Tibial nerve (tissue), 4 donors: ENCODE measurements at places on chromosomes 5 and 9. TPM values are rescaled to one million over a fixed set of nuclear protein-coding genes. Genes with fewer than 3 reads are reported as not detected.

Gene DDX4
- not detected for total RNA-seq

Gene SLF1
- 6.7 TPM for total RNA-seq

Gene LCNL1
- total RNA-seq, result 14.7 TPM

Gene PCDHB5
- total RNA-seq, result 12.0 TPM

Gene TEX53
- not detected for total RNA-seq

Gene IL3
- total RNA-seq, result not detected

Gene PDE6A
- total RNA-seq, result 0.22 TPM

Gene ADAMTSL2
- 38.9 TPM for total RNA-seq

Gene LAMC3
- 1.6 TPM for total RNA-seq

Gene SEPTIN8
- total RNA-seq, result 43.5 TPM

- H3K27me3 ChIP-seq, result no peaks in the 10 kb centered on the region
- peaks cover 21% of the 10 kb centered on the region for H3K4me1 ChIP-seq
- H3K4me3 ChIP-seq, result no peak overlapping the region
- no peaks in the 10 kb centered on the region for H3K36me3 ChIP-seq
- no peak for DNase-seq
These were observed 110.0 kb upstream of the DMAC1 start for GRCh38 chr9:7909537-7909936.

GRCh38 chr9:79688363-79688762 is 116.6 kb downstream of the TLE4 start:
- no peaks in the 10 kb centered on the region for H3K4me1 ChIP-seq
- H3K27me3 ChIP-seq, result no peaks in the 10 kb centered on the region
- no peaks in the 10 kb centered on the region for H3K36me3 ChIP-seq
- H3K4me3 ChIP-seq, result no peak overlapping the region
- no peak overlapping the region for H3K27ac ChIP-seq

DNA sequence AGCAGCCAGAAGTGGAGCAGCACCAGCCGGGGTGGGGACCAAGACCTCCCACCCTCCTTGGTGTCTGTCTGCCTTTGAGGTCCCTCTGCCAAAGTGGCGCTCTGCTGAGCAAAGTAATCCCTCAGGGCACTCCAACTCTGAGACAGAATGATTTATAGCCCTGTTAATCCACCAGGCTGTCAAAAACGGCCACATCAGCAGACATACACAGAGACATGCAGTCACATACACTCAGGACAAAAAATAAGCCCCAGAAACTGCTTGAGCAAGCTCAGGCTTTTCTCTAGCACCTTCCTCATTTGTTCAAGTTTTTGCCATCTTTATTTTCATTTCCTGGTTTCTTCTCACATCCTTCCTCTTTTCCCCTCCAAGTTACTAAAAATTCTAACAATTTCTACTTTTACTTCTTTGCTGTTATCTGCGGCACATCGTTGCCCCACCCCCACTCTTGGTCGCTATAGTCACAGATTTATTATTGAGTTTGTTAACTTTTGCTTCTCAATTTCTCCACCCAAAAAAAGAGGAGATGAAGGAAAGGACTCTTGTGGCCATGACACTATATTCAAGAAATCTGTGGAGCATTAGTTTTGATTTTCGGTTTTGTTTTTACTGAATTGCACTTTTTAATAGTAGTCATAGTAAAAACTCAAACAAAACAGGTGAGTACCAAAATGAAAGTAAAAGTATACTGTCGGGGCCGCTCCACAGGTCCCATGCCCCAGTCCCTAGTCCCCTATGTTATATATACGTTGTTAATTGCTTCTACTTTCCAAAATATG is 17.4 kb upstream of the ADRB2 start:
- H3K27ac ChIP-seq, result no peak overlapping the region
- peaks cover 8% of the 10 kb centered on the region for H3K4me1 ChIP-seq
- H3K36me3 ChIP-seq, result no peaks in the 10 kb centered on the region
- peak; percentile 21 for DNase-seq
- peak overlapping the region; percentile 20 for H3K4me3 ChIP-seq

- DNase-seq, result peak; percentile 51
- no peaks in the 10 kb centered on the region for H3K36me3 ChIP-seq
- no peaks in the 10 kb centered on the region for H3K27me3 ChIP-seq
- H3K27ac ChIP-seq, result peak overlapping the region; percentile 93
These were observed 37.7 kb downstream of the NR2F1 start for GRCh38 chr5:93620487-93621326.

- H3K4me3 ChIP-seq, result no peak overlapping the region
- no peak overlapping the region for H3K27ac ChIP-seq
- no peak for DNase-seq
These were observed 58.1 kb upstream of the ABCA1 start for GRCh38 chr9:104986096-104986495.

GRCh38 chr9:113909421-113909820 is 33.3 kb downstream of the ZNF618 start:
- DNase-seq, result no peak
- peaks cover 8% of the 10 kb centered on the region for H3K4me1 ChIP-seq
- no peak overlapping the region for H3K4me3 ChIP-seq
- no peaks in the 10 kb centered on the region for H3K36me3 ChIP-seq
- no peak overlapping the region for H3K27ac ChIP-seq

GRCh38 chr5:139825690-139826089 is 30.1 kb downstream of the PSD2 start:
- no peaks in the 10 kb centered on the region for H3K27me3 ChIP-seq
- no peak for DNase-seq
- no peak overlapping the region for H3K4me3 ChIP-seq
- H3K4me1 ChIP-seq, result no peaks in the 10 kb centered on the region

DNA sequence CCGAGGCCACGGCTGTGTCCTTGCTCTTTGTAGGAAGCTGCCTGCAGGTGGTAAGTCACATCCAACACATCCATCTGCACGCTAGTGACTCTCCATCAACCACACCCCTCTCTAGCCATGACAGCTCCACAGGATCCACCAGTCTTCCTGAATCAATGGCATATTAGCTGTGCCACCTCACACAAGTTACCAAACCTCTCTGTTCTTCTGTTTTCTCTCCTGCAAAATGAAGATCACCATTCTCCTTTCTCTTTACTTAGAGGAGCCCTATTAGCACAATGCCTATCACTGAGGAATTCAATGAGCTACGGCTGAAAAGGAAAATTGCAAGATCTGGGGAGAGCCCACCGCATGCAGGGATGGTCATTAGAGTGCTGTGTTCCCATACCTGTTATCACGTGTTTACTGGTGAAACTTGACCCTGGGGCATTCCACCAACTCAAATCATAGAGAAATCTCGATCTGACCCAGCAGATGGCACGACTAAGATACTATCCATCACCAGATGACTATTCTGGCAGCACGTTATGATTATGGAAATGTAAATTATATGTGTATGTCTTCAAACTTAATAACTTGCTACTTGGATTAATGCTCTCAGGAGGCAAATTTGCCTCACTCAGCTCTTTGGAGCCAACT is 20.9 kb downstream of the WHRN start:
- H3K27me3 ChIP-seq, result no peaks in the 10 kb centered on the region
- DNase-seq, result no peak
- no peak overlapping the region for H3K4me3 ChIP-seq
- no peak overlapping the region for H3K27ac ChIP-seq
- no peaks in the 10 kb centered on the region for H3K36me3 ChIP-seq

DNA sequence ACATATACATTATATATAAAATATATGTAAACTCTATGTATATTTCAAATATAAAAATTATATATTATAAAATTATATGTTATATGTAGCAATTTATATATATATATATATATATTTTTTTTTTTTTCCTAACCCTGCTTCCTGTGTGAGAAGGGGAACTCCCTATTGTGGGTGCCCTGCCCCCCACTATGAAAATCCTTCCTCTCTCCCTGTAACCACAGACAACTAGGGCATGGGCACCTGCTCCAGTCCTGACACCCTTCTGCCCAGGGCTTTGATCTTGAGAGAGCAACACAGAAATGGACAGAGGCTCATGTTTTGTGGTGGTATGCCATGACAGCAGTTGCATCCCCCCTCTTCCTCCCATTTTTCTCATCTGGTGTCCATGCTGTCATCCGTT is 148.7 kb upstream of the IL12B start:
- H3K27me3 ChIP-seq, result no peaks in the 10 kb centered on the region
- no peak for DNase-seq
- H3K4me3 ChIP-seq, result no peak overlapping the region
- H3K36me3 ChIP-seq, result no peaks in the 10 kb centered on the region
- no peaks in the 10 kb centered on the region for H3K4me1 ChIP-seq

GRCh38 chr9:25658571-25658970 is 19.7 kb downstream of the TUSC1 start:
- no peaks in the 10 kb centered on the region for H3K27me3 ChIP-seq
- H3K4me3 ChIP-seq, result no peak overlapping the region
- no peaks in the 10 kb centered on the region for H3K4me1 ChIP-seq

- no peak for DNase-seq
- no peaks in the 10 kb centered on the region for H3K36me3 ChIP-seq
- no peaks in the 10 kb centered on the region for H3K27me3 ChIP-seq
- H3K4me3 ChIP-seq, result no peak overlapping the region
These were observed 12.8 kb downstream of the GOLGA1 start for GRCh38 chr9:124928116-124928515.

DNA sequence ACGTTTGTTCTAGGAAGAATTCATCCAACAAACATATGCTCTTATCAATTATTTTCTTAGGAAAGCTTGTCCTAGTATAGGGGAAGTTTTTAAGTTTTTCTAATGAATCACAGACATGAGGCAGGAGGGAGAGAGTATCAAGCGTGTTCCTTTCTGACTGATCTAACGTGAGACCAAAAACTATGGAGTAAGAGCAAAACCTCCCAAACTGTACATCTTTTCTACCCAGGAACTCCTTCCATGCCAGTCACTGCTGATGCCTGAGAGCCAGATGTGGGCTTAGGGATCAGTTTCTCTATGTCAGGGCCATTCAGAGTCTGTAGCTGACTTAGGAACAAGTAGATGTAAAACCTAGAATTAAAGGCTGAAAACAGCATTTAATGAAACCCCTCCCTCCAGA is 51.7 kb upstream of the NFIB start:
- no peak for DNase-seq
- H3K27me3 ChIP-seq, result no peaks in the 10 kb centered on the region
- no peaks in the 10 kb centered on the region for H3K36me3 ChIP-seq
- H3K4me1 ChIP-seq, result no peaks in the 10 kb centered on the region
- peak overlapping the region; percentile 53 for H3K27ac ChIP-seq

- no peaks in the 10 kb centered on the region for H3K4me1 ChIP-seq
- no peaks in the 10 kb centered on the region for H3K36me3 ChIP-seq
- H3K4me3 ChIP-seq, result no peak overlapping the region
- H3K27me3 ChIP-seq, result no peaks in the 10 kb centered on the region
These were observed 644.6 kb downstream of the PRR16 start for GRCh38 chr5:121108725-121109124.

- H3K27me3 ChIP-seq, result no peaks in the 10 kb centered on the region
- H3K27ac ChIP-seq, result peak overlapping the region; percentile 15
- DNase-seq, result no peak
- H3K4me3 ChIP-seq, result no peak overlapping the region
- no peaks in the 10 kb centered on the region for H3K36me3 ChIP-seq
- H3K4me1 ChIP-seq, result no peaks in the 10 kb centered on the region
These were observed 75.0 kb upstream of the FRRS1L start for GRCh38 chr9:109242014-109242413.

DNA sequence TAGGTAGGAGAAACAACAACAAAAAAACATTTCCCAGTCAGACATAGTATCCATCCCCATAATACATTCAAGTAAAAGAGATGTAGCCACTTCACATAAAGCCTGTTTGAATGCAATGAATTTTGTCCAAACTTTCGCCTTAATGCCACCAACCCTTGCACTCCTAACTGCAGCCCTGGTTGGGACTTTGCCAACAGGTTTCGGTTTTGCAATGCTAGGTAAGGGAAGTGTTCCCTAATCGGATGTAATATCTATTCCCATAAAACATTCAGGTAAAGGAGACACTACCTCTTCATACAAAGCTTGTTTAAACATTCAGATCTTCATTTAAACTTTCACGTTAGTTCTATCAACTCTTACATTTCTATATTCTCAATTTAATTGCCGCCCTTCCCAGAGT is 336.1 kb downstream of the DRD1 start:
- no peak overlapping the region for H3K4me3 ChIP-seq
- no peaks in the 10 kb centered on the region for H3K27me3 ChIP-seq
- no peak for DNase-seq
- no peaks in the 10 kb centered on the region for H3K36me3 ChIP-seq

DNA sequence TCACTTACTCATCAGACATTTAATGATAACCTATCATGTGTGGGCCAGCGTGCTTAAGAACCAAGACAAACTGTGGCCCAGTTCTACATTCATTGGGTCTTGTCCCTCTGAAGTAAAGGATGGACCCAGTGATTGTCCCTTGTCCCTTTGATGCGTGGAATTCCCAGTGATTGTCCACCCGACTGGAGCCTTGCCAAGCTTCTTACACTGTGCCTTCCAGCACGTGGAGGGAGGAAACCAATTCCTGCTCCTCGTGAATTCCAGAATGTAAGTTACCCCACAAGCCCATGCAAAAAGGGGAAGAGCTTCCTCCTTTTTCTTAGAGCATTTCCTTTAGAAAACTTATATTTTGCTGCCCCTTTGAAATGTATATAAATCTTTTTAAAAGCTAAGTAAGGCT is 7.9 kb downstream of the CKMT2 start:
- no peak overlapping the region for H3K4me3 ChIP-seq
- H3K27me3 ChIP-seq, result no peaks in the 10 kb centered on the region
- H3K4me1 ChIP-seq, result no peaks in the 10 kb centered on the region
- no peaks in the 10 kb centered on the region for H3K36me3 ChIP-seq

DNA sequence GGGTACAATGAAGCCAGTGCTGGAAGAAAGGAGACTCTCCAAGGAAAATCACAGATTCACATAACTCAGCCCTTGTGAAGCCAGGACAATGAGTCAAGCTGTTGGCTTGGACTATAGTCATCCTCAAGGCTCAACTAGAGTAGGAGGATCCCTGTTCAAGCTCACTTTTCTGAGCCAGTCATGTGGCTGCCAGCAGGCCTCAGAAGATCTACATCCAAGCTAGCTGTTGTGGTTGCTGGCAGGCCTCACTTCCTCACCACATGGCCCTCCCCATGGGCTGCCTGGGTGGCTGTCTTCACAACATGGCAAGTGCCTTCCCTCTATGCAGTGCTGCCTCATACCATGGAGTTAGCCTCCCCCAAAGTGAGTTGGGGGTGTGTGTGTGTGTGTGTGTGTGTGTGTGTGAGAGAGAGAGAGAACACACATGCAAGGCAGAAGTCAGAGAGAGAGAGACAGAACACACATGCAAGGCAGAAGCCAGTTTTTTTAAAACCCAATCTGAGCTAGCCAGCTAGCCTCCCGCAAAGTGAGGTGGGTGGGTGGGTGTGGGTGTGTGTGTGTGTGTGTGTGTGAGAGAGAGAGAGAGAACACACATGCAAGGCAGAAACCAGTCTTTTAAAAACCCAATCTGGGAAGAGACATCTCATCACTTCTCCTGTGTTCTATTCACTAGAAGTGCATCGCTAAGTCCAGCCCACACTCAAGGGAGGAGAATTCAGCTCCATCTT is 17.1 kb downstream of the SCAI start:
- no peaks in the 10 kb centered on the region for H3K27me3 ChIP-seq
- DNase-seq, result peak; percentile 75
- peaks cover 5% of the 10 kb centered on the region for H3K4me1 ChIP-seq
- H3K27ac ChIP-seq, result no peak overlapping the region

- no peak overlapping the region for H3K27ac ChIP-seq
- H3K4me1 ChIP-seq, result no peaks in the 10 kb centered on the region
- DNase-seq, result no peak
- no peaks in the 10 kb centered on the region for H3K36me3 ChIP-seq
These were observed 81.4 kb downstream of the PGM5 start for GRCh38 chr9:68437785-68438184.
